Fibroblast of lung (primary cell): ENCODE measurements at places on chromosomes 12 and 14.
A peak's percentile ranks its signal among the peaks of the same experiment; 100 is the strongest.

DNA sequence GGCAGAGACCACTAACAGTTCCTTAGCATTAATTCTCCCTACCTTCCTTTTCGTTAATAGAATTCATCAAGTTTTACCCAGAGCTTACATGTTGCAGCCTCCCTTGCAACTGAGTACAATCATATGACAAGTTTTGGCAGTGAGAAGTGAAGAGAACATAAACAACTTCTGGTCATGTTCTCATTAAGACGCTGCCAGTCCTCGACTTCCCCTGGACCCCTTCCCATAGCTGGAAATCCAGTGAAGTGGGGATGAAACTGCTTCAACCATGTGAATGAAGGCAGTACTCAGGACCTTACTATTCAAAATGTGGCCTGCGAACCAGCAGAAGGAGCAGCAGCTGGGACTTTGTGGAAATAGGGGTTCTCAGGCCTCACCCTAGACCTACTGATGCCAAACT lies 133.9 kb downstream of the SPTSSA start:
- peak; percentile 57 for DNase-seq

GRCh38 chr14:36767603-36768281 lies 106.1 kb downstream of the PAX9 start:
- DNase-seq: no peak

DNA sequence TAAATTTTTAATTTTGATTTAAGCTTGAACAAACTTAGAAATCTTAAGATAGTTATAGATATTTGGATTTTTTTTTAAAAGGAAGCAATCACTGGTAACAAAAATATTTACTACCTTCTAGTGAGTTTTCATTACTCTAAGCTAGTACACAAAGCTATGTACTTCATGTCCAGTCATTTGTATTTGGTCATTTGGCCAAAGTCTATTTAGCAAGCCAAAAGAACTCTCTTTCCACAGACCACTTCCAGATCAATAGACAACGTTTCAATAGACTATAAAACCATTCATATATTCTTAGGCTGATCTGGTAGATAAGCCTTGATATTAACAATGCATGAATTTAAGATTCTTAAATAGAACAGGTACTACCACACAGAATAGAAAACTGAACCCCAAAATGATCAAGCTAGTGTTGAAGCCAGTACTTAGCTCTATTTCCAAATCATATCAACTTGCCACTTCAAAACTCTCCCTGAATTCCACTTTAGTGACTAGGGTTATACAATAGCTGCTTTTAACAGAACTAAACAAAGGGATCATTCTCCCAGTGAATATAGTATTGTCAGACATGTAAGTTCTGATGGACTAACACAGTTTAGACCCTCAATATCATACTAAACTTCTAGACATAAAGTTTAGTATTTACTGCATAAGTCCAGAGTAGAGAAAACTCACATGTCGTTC lies 21.7 kb downstream of the CAPRIN2 start:
- no peak for DNase-seq

- no peak for DNase-seq
These were observed 13.2 kb upstream of the C1S start for GRCh38 chr12:7047306-7047705.
